ENCODE measurements at places on chromosomes 2 and 18.
A peak's percentile ranks its signal among the peaks of the same experiment; 100 is the strongest.

DNA sequence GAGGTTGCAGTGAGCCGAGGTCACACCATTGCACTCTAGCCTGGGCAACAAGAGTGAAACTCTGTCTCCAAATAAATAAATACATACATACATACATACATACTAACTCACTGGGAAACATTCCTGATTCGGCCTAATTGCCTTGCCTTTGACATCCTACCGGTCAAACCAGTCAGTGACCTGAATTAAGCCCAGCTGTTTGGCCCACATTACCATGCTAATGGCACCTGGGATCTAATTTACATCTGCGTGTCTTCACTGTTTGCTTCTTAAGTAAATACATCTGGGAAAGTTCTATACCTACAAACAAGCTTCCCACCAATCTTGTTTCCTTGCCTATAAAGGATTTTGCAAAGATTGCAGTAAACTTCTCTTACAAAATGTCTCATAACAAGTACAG lies 230.2 kb upstream of the ZC3H15 start:
- no peak for DNase-seq

DNA sequence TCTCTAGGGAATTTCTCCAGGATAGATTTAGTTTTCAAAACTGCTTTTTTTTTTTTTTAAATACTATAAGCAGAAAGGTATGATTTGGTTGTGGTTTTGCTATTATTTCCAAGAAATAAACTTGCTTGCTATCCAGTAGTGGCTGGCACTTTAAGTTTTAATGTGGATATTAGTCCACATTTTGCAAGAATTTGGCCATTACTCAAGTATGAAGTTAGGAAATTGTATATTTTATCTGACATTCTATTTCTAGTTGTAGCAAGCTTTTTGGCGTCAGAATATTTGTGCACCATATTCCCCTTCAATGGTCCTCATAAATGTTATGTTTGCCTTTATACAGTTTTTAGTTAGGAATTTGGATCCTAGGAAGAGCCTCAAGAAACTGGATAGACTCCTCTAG lies 226.3 kb downstream of the ZNF521 start:
- DNase-seq: no peak

DNA sequence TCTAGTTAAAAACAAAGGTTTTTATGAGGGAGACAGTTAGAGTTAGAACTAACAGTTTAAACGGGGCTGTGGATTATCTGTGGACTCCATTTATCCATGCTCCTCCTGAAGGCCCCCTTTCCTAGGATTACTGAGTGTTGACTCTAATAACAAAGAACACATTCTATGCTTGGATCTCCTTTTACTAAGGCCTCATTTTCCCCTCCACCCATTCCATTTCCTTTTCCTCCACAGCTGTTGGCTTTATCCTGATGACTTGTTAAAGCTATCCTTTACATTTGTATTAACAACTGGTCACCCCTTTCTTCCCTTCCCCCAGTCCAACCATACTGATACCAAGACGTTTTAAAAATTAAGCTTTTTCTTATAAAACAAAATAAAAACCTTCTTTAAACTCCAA lies 220.6 kb downstream of the SRBD1 start:
- DNase-seq: no peak

GRCh38 chr2:100178085-100178788 lies 35.8 kb upstream of the AFF3 start:
- no peak for DNase-seq

- DNase-seq: no peak
Measured at GRCh38 chr18:28526196-28526595, 349.3 kb upstream of the CDH2 start.

DNA sequence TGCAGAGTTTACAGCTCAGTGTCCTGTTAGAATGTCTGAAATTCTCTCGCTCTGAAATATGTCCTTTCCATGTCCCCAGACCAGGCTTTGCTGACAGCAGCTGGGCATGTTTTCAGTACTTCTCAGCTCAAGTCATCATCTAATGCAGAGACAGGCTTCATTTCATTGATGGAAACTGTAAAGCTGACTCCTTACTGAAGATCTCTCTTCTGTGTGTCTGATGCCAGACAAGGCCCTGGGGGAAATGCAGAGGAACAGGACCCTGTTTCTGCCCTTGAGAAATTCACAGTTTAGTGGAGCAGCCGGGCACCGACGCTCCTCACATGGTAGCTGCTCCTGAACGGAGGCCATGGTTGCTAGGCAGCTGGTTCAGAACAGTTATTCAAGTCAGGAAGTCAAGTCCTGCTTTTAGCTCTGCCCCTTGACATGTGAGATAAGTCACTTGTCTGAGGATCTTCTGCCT lies 24.6 kb upstream of the FZD7 start:
- peak; percentile 45 for DNase-seq

DNA sequence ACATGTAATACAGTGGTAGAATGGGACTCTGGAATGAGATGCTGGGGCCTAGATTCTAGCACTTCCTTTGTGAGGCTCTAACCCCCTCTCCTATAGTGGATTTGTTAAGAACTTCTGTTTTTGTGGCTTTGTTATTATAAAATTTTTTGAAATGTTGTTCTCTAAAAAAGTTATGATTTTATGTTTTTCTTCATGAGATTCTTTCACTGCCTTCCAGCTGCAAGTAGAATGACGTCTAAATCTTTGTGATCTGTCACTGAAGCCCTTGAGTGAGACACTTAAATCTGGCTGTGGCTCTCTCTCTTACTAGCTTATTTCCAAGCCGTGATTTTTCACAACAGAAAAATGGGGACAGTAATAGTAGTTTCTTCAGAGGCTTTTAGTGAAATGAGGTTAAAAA lies 1.6 kb downstream of the CASP8 start:
- no peak for DNase-seq

- DNase-seq: no peak
Measured at GRCh38 chr2:173326806-173327205, 27.9 kb upstream of the CDCA7 start.
